CD4-positive, alpha-beta memory T cell (primary cell): ENCODE measurements at places on chromosomes 2 and 18. TPM values are rescaled to one million over a fixed set of nuclear protein-coding genes. Genes with fewer than 3 reads are reported as not detected.

DNA sequence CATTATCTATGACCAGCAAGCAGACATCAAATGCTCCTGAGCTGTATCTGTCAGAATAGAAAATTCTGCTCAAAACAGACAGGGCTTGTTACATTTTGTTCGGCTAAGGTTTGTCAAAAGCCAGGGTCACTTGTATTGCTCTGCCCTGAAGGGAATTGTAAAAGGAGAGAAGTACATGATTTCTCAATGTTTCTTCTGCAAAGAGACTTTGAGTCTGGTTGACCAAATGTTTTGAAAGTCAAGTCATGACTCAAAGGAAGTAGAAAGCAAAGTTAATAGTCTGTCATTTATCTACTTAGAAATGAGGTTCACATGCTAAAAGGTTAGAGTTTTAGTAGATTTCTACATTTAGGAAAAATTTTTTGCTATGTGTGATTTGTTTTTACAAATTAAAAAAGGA lies 1624.1 kb upstream of the ZEB2 start:
- no peaks in the 10 kb centered on the region for H3K27me3 ChIP-seq
- H3K4me3 ChIP-seq = no peak overlapping the region
- no peak overlapping the region for H3K27ac ChIP-seq
- no peak for DNase-seq
- no peaks in the 10 kb centered on the region for H3K36me3 ChIP-seq

GRCh38 chr2:14602309-14602708 lies 30.2 kb upstream of the LRATD1 start:
- H3K27me3 ChIP-seq = no peaks in the 10 kb centered on the region
- no peaks in the 10 kb centered on the region for H3K4me1 ChIP-seq
- no peak overlapping the region for H3K27ac ChIP-seq
- H3K36me3 ChIP-seq = no peaks in the 10 kb centered on the region

GRCh38 chr2:56464613-56465012 lies 280.8 kb downstream of the CCDC85A start:
- H3K27me3 ChIP-seq = no peaks in the 10 kb centered on the region
- H3K36me3 ChIP-seq = no peaks in the 10 kb centered on the region
- H3K27ac ChIP-seq = no peak overlapping the region

DNA sequence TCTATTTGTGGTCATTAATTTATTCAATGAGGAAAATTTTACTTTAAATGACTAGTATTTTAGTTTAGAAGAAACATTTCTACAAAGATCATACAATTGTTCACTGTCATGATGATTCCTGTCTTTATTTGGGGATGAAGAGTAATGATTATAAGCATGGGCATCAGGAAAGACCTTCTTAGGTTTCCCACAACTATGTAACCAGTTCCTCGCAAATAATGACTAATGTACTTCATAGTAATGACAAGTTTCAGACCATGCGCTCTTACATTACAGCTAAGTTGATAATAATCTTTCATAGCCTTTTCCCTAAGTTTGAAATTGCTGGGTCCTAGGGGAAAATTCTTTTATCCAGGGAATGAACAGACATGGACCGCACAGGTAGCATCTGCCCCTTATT lies 90.5 kb downstream of the MYO5B start:
- H3K27me3 ChIP-seq = peaks cover 2% of the 10 kb centered on the region
- no peak for DNase-seq
- no peaks in the 10 kb centered on the region for H3K36me3 ChIP-seq
- H3K27ac ChIP-seq = no peak overlapping the region

VWA3B gene
- not detected for total RNA-seq

DNA sequence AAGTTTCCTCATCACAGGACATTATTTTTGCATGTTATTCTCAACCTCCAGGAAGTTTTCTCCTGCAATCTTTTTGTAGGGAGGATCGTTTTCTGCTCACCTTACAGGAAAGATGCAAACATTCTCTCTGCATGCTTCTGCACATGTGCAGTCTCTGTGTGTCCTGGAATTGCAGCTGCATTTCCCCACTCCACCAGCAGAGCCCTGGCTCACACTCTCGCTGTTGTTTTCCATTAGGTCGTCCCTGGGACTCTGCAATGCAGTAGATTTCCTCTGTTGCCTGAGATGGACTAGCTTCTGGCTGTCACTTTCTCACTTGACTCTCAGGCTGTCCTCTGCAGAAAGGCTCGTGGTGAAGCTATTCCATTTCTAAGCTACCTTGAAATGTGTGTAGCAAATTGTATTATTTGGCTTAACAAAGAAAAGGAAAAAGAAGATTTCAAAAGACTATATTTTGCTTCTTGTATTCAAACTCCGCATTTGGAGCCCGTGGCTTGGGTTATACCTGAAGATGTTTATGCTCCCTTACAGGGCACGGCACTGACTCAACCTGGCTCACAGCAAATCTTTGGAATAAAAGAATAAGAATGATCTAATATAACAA lies 346.7 kb downstream of the RAD51AP2 start:
- H3K4me3 ChIP-seq = no peak overlapping the region
- no peaks in the 10 kb centered on the region for H3K4me1 ChIP-seq
- H3K27me3 ChIP-seq = no peaks in the 10 kb centered on the region
- H3K36me3 ChIP-seq = no peaks in the 10 kb centered on the region
- DNase-seq = no peak

DNA sequence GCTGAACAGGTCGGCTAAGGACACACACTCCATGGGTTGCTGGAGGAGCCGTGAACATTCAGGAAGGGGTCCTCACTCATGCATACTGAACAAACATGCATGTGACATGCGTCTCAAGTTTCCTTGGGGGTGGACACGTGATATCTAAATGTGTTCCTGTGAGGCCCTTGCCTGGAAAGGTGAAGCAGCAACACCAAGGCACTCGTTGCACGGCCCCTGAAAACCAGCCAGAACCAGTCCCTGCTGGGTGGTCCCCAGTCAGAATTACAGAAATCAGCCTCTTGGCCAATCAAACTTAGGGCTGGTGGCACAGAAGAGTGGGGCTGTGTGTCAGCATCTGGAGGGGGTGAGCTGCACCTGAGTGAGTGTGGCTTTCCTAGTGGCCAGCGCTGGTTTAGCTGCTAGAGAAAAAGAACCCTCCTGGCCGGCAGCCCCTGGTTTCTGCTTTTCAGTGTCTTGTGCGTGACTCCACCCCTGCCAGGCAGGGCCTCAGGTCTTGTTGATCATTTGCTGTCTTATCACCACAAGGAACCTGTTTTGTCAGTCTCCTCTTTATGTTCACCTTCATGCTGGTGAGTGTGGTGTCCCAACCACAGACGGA lies 3.2 kb upstream of the AQP12B start:
- no peak for DNase-seq
- no peaks in the 10 kb centered on the region for H3K27me3 ChIP-seq
- H3K4me1 ChIP-seq = peaks cover 5% of the 10 kb centered on the region

FRZB gene
- not detected for total RNA-seq

GRCh38 chr2:240992572-240993291 lies 5.7 kb upstream of the SNED1 start:
- no peaks in the 10 kb centered on the region for H3K36me3 ChIP-seq
- H3K27ac ChIP-seq = no peak overlapping the region
- DNase-seq = no peak

- no peaks in the 10 kb centered on the region for H3K27me3 ChIP-seq
- DNase-seq = no peak
- H3K4me3 ChIP-seq = no peak overlapping the region
- no peaks in the 10 kb centered on the region for H3K4me1 ChIP-seq
- H3K36me3 ChIP-seq = no peaks in the 10 kb centered on the region
Measured at GRCh38 chr2:158761621-158762020, 33.5 kb upstream of the DAPL1 start.

KCNG3 gene
- total RNA-seq = not detected
